ENCODE measurements at places on chromosomes 5 and 9.

DNA sequence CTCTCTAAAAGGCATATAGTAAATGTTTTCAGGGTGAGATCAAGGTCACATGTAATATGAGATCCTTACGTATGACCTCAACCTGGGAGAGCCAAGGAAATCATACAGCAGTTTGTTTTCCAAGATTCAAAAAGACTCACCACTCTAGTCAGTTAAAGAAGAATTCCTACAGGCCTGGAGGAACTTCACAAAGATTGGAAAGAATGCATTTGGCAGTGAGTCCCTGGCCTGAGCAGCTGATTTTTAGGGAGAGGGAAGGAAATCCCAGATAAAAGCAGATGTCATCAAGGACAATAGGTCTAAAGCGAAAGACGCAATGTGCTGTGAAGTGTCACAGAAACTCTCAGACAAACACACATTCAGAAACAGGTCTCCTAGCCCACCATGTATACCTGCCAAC lies 424.0 kb upstream of the ZNF462 start:
- DNase-seq: no peak

- DNase-seq: no peak
Measured at GRCh38 chr9:69023650-69024049, 9.7 kb upstream of the PRKACG start.

GRCh38 chr5:146499680-146500079 lies 16.3 kb downstream of the GPR151 start:
- no peak for DNase-seq

DNA sequence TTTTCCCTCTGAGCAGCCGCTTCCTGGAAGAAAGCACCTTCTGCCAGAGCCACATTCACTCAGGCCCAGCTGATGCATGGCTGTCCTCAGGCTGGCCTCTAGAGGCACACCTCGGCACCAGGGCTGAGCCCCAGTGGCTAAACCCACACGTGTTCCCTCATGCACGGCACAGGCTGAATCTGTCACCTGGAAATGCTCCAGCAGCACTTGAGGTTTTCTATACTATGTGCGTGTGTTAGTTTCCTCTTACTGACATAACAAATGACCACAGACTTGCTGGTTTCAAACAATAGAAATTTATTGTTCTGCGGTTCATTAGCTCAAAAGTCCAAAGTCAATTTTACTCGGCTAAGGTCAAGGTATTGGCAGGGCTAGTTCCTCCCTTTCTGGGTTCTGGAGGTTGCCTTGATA lies 141.4 kb downstream of the LRRC70 start:
- DNase-seq: no peak

- DNase-seq: no peak
Measured at GRCh38 chr9:7790819-7791182, 8.8 kb downstream of the DMAC1 start.

- DNase-seq: no peak
Measured at GRCh38 chr5:98865690-98866089, 63.1 kb downstream of the CHD1 start.

- no peak for DNase-seq
Measured at GRCh38 chr5:139462586-139463276, at the start of gene ECSCR. Gene ECSCR, minus strand, starts transcription at chr5:139462743. Its CDS starts 73 bp downstream, at chr5:139462670.

- no peak for DNase-seq
Measured at GRCh38 chr9:82167296-82167695, 178.7 kb downstream of the SPATA31D1 start.

GRCh38 chr5:112918679-112919078 lies 3.3 kb downstream of the REEP5 start:
- DNase-seq: no peak

DNA sequence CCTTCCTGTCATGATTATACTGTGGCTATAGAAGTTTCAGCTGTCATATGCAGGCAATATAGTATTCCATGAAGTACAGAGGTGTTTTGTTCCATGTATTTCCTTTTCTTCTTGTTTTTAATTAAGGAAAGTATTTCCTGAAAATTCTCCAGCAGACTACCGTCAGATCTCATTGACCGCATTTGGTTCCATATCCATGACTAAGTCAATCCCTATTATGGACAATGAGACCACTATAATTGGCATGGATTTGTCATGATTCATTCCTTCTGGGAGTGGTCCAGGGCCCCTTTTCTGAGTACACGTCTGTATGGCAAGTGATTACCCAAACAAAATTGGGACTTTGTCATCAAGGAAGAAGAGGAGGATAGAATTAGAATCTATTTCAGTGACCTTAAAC lies 283.2 kb upstream of the CLINT1 start:
- no peak for DNase-seq

DNA sequence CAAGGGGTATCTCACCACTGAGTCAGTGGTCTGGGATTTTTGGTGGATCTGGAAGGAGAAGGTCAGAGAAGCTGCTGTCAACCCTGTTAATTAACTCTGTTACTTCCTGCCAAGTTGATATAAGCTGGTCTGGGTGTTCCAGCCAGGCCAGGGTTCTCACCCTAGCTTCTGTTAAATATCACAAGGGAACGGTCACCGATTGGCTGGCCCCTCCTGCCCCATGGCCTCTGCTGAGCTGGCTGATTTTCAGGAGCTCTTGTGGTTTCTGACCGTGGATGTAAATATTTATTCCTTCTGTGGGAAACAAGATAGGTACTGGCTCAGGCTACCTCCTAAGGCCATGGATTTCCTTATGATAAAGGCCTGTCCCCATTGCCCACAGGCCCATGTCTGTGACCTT lies 1.0 kb downstream of the ADAMTS13 start:
- no peak for DNase-seq

DNA sequence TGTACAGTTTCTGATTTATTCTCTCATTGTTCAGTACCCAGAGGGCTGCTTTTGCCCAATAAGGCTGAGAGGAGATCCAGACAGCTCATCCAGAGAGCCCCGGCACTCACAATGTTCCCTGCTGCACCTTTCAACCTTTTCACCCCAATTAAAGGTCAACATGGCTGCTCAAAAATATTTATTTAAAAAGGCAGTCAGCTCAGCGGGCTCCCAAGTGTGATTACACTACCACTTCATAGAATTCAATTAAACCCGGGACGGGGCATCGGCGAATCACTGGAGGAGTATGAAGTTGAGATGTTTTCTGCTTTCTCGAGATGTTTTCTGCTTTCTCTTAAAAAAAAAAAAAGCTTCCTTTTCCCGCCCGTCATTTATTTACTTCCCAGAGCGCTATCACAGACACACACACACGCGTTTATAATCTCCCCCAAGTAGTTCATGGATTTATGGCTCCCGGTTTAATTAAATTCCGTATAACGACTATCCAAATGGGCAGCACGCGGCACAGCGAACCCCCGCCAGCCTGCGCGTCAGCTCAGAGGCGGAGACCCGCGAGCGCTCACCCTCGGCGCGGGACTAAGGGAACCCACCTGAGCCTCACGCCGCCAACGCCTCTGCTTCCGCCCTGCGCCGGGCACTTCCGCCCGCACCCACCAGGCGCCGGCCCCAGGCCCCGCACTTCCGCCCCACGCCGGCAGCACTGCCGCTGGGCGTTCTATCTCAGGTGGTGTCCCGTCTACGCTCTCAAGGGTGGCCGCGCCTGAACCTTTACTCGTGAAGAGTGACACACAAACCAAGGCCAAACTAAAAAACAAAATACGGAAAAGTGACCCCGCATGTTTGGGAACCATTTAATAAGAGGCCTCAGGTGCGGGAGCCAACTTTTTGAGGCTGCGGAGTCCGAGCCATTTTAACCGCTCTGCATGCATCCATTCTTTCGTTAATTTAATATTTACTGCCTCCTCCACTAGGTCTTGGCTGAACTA lies at the start of gene C5orf63:
C5orf63 (minus strand) TSS at position 642 of the 986 bp plus-strand sequence. CDS start 14,507 bp downstream, outside the sequence.
- no peak for DNase-seq

DNA sequence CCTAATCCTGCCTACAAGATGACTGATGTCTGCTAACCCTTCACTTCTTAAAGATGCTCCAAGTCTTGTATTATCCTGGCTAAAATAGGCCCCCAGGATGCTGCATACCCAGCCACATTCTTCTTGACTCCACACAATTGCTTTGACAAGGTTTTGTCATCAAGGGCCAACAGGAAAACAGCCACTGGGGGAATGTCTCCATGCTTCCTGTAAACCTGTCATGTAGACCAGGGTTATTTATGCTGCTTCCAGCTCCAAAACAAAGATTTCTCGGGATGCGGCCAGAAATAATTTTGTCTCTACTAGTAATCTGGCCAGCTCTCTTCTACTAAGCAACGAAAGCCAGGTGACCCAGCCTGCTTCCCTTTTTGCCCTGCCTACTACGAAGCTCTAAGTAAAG lies 53.8 kb downstream of the SHB start:
- DNase-seq: no peak

DNA sequence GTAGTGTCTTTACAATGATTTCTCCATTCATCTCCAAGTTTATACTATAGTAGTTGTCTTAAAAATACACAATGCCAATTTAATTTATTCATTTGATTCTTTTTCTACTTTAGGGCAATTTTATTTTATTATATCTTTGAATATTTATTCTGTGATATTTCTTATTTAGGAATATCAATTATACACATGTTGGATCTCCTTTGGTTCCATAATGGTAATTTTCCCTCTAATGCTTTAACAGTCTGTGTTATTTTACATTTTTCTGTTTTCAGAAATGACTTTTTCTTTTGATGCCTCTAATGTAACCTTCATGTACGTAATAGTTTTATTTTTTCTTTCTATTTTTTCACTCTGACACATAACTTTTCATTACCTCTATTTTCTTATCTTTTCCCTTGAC lies 153.0 kb downstream of the CSNK1G3 start:
- no peak for DNase-seq

DNA sequence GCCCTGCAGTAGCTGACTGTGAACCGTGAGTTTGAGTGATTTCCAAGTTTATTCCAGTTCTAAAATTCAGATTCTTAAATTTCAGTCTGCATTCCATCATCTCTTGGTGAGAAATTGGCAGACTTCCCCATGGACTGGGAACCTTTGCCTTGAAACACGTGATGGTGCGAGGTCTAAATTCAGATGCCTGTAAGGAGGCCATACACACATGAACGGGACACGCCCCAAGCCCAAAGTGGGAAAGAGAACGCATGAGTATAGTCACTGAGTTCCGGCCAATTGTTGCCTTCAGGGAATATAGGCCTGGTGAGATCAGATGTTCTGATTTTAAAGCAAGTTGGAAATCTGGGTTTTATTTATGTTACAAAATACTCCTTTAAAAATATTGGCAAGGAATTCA lies 1084.4 kb upstream of the WWC1 start:
- DNase-seq: no peak

DNA sequence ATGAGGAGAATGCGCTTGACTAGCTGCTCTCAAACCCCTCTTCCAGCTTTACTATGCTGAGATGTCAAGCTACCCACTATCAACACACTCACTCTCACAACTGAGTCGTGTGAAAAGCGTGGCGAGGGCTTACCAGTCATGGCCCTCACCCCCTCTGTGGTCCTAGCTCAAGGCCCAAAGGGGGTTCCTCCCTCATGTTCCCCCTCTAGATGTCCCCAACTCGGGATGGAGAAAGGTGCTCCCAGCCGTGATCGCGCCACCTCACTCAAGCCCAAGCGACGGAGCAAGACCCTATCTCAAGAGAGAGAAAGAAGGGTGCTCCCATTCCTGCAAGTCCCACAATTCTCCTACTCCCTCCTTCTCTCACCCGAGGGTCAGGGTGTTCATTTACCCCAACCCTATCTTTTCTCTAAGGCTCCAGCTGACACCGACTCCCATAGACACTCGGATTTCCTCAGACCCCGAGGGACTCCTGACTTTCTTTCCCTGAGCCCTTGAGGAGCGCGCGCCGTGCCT lies 559 bp downstream of the SLC38A9 start:
- DNase-seq: no peak

DNA sequence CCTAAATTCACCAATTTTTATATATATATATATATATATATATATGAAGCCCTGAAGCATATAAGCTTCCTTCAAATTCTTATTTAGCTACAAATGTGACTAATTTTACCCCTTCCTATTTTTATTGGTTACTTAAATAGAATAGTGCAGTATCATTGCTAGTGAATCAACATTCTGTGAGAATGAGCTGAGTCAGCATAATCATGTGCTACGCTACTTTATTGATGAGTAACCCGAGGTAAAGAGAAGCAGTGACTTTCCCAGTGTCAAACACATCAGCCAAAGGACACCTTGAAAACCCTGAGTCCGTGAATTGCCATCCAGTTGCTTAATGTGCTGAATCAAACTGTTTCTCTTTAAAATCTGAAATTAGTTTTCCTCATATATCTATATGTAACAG lies 546.2 kb downstream of the DMRTA1 start:
- no peak for DNase-seq

GRCh38 chr5:168578006-168578405 lies 1.2 kb downstream of the PANK3 start:
- DNase-seq: no peak

GRCh38 chr5:128662997-128663396 lies 125.0 kb upstream of the FBN2 start:
- DNase-seq: no peak

GRCh38 chr5:171806976-171807747 lies 21.5 kb downstream of the SMIM23 start:
- DNase-seq: no peak

DNA sequence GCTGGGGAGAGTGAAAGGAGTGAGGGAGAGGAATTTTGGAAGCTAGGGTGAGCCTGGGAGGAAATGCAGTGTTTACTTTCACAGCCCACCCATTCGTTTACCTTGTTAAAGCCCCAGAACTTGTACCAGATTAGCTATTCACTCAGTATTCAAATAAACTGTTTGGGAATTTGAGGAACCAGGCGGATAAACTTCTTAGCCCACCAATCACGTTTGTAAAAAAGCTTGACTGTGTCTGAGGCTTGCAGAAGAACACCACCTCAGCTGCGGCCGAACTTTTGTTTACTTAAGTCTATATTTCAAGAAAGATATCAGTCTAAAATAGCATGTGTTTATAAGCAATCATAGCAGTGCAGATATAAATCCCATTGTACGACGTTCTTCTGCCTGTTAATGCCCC lies 5.2 kb upstream of the TLE1 start:
- no peak for DNase-seq

DNA sequence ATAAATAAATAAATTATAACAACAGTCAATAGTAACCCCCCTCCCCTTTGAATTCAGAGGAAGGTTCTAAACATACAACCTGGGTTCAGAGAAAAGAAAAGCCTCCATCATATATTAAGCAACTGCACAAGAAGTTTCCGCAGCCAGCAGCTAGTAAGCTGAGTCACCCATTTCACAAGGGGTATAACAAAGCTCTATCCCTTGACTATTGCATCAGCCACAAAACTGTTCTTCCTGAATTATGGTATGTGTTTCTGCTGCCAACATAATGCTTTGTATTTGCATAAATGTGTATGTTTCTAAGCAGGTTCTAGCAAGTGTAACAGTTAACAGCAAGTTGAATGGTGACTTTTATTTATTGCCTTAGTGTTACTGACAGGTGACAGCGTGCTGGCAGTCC lies 6.8 kb upstream of the CEP120 start:
- no peak for DNase-seq

GRCh38 chr9:124410321-124410913 lies 4.8 kb downstream of the PSMB7 start:
- DNase-seq: no peak

GRCh38 chr5:134545070-134545868 lies 19.8 kb downstream of the JADE2 start:
- DNase-seq: no peak

DNA sequence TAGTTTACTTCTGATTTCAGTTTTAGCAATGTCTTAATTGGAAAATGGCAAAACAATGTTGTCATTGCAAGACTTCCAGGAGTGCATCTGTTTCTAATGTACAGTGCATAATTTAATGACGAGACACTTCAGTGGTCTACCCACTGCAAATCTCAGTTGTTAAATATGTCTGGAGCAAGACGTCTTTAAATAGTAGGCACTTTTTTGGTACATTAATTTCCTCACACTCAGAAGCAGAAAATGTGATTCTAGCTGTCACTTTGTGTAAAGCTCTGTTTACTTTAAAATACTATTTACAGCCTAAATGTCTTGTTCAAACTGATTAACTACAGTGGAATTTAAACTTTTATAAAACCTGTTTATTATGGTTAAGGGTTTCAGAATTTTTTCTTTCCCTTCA lies 815.5 kb downstream of the TLE1 start:
- no peak for DNase-seq
